ENCODE measurements at places on chromosomes 5 and 9. TPM values are rescaled to one million over a fixed set of nuclear protein-coding genes. Genes with fewer than 3 reads are reported as not detected.

DNA sequence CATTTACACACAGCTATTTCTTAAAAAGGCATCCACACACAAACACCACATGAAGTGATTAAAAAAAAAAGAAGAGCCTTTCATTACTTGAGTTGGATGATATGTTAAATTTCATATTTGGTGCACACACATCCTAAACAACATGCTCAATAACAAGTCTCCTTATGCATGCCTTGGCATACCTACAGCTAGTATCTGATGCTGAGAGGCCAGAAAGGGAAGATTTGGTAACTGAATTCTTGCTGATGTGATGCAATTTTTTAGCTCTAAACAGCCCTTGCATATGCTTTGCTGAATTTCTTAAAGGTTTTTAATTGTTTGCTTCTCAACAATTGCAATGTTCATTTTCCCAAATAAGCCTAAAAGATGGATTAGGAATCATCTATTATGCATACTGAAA is 338.8 kb downstream of the ARL15 start:
- DNase-seq = no peak
- H3K4me1 ChIP-seq = peaks cover 23% of the 10 kb centered on the region
- H3K27ac ChIP-seq = no peak overlapping the region
- no peak overlapping the region for H3K4me3 ChIP-seq
- no peaks in the 10 kb centered on the region for H3K36me3 ChIP-seq

DNA sequence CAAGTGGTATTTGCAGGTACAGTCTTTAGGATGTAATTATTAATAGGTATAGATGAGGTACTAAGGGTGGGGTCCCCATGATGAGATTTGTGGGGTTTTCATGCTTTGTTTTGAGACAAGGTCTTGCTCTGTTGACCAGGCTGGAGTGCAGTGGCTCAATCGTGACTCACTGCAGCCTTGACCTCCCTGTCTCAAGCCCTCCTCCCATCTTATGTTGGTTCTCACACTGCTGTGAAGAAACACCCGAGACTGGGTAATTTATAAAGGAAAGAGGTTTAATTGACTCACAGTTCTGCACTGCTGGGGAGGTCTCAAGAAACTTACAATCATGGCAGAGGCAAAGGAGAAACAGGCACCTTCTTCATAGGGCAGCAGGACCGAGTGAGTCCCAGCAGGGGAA is 217.5 kb downstream of the CDK5RAP2 start:
- H3K27ac ChIP-seq = no peak overlapping the region
- H3K4me3 ChIP-seq = no peak overlapping the region
- no peaks in the 10 kb centered on the region for H3K27me3 ChIP-seq
- H3K36me3 ChIP-seq = no peaks in the 10 kb centered on the region

GRCh38 chr5:140310434-140310833 is 7.5 kb upstream of the PFDN1 start:
- H3K27ac ChIP-seq = no peak overlapping the region
- H3K4me1 ChIP-seq = no peaks in the 10 kb centered on the region
- no peak overlapping the region for H3K4me3 ChIP-seq
- no peaks in the 10 kb centered on the region for H3K36me3 ChIP-seq

DNA sequence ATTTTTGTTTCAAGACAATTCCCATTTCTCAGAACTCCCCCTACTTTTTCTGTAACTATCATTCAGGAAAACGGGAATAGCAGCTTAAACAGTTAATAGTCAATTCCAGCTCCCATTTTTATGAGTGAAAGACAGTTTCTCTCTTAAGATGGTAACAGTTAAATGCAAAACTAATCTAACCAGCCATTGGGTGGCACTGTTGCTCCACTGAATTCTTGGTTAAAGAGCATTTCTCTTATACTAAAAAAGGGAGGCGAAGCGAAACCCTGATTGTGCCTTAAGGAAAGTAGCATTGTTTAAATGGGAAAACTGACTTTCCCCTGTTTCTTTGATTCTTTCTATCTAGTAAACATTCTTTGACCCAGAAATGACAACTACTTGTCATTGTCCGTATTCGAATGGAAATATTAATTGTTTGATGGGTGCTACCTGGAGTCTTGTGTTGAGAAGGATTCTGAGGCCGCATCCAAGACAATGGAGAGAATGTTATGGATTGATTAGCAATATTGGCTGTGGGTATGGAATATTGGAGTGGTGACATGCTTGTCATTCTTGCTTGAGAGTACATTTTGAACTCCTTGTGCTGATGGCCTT is 507.8 kb downstream of the MAT2B start:
- no peaks in the 10 kb centered on the region for H3K4me1 ChIP-seq
- no peak for DNase-seq
- H3K36me3 ChIP-seq = no peaks in the 10 kb centered on the region
- H3K4me3 ChIP-seq = no peak overlapping the region

- no peak overlapping the region for H3K4me3 ChIP-seq
- no peak overlapping the region for H3K27ac ChIP-seq
- no peaks in the 10 kb centered on the region for H3K4me1 ChIP-seq
- no peak for DNase-seq
- H3K27me3 ChIP-seq = no peaks in the 10 kb centered on the region
- H3K36me3 ChIP-seq = no peaks in the 10 kb centered on the region
Observed at GRCh38 chr9:16029796-16030363, 477.0 kb downstream of the CCDC171 start.

- no peak overlapping the region for H3K27ac ChIP-seq
- no peaks in the 10 kb centered on the region for H3K36me3 ChIP-seq
- DNase-seq = peak; percentile 89
- H3K4me3 ChIP-seq = no peak overlapping the region
- no peaks in the 10 kb centered on the region for H3K4me1 ChIP-seq
Observed at GRCh38 chr9:135864447-135865049, 42.8 kb downstream of the CAMSAP1 start.

- no peaks in the 10 kb centered on the region for H3K36me3 ChIP-seq
- no peak overlapping the region for H3K27ac ChIP-seq
- H3K27me3 ChIP-seq = no peaks in the 10 kb centered on the region
Observed at GRCh38 chr9:116238776-116239340, 85.3 kb downstream of the PAPPA start.

DNA sequence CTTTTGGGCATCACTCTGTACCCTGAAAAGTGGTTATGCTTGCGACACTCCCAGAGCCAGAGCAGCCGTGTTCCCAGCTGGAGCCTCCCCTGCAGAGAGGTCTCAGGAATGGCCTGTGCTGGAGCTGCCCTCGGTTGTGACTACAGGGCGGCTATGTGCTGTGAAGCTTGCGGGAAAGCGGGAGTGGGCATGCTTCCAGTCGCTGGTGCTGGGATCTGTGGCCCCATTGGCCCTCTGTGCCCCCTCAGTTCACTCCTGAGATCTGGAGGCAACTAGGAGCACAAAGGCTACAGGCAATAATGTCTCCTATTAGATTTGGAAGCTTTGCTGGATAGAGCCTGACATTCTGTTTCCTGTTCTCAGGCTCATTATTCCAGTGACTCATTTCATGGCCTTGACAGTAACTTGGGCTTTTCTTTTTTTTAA is 56.9 kb downstream of the GPR107 start:
- no peaks in the 10 kb centered on the region for H3K27me3 ChIP-seq
- no peak overlapping the region for H3K27ac ChIP-seq
- no peaks in the 10 kb centered on the region for H3K4me1 ChIP-seq
- no peak for DNase-seq
- H3K36me3 ChIP-seq = no peaks in the 10 kb centered on the region

DNA sequence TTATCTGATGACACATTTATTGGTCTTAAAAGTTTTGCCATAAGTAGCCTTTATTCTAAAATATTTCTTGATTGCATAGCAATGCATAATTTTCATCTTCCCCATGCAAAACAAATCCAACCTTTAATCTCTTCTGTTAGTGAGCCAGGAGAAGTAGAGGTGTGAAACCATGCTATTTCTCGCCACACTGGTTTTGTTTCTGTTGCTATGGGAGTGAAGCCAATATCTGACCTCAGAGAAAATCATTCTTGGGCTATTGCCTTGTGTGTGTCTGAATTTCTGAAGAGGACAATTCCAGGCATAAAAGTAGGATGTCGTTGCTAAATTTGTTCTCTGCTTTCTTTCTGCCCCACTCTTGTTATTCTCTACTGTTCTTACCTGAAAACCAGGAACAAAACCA is 183.6 kb downstream of the PTTG1 start:
- H3K4me1 ChIP-seq = no peaks in the 10 kb centered on the region
- no peaks in the 10 kb centered on the region for H3K36me3 ChIP-seq
- no peak for DNase-seq
- no peak overlapping the region for H3K27ac ChIP-seq

DNA sequence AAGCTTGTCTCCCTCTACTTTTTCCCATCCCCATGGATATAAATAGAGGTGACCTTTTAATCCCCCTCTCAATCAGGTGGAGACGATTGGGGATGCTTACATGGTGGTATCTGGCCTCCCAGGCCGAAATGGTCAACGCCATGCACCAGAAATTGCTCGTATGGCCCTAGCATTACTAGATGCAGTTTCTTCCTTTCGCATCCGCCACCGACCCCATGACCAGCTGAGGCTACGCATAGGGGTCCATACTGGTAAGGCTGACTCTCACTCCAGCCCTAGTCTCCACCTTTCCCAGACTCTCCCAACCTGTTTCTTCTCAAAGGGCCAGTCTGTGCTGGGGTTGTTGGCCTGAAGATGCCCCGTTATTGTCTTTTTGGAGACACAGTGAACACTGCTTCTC is 3.6 kb downstream of the SPAG8 start:
- no peak for DNase-seq
- no peaks in the 10 kb centered on the region for H3K36me3 ChIP-seq
- H3K27me3 ChIP-seq = no peaks in the 10 kb centered on the region
- H3K4me1 ChIP-seq = no peaks in the 10 kb centered on the region
- no peak overlapping the region for H3K27ac ChIP-seq
- no peak overlapping the region for H3K4me3 ChIP-seq

DNA sequence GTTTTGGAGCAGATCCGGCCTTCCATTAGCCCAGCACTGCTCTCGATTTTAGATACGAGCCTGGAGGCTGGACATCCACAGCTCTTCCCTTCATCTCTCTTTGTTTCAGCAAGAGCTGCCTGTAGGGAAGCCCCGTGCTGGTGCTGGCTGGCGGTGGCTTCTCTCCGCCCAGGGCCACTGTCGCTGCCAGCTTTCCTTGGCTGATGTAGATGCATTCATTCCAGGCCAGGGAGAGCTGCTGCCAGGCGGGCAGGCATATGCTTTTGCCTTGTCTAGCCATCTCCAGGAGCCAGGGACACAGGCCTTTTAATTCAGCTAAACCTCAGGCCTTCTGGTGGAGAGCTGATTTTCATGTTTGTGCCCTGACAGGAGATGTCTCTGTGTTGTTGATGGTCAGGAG is 409.3 kb upstream of the CLINT1 start:
- H3K27me3 ChIP-seq = no peaks in the 10 kb centered on the region
- no peaks in the 10 kb centered on the region for H3K4me1 ChIP-seq
- no peak overlapping the region for H3K27ac ChIP-seq
- no peak for DNase-seq
- H3K4me3 ChIP-seq = no peak overlapping the region

- no peak for DNase-seq
- no peaks in the 10 kb centered on the region for H3K4me1 ChIP-seq
- H3K4me3 ChIP-seq = no peak overlapping the region
- H3K27ac ChIP-seq = no peak overlapping the region
- no peaks in the 10 kb centered on the region for H3K36me3 ChIP-seq
Observed at GRCh38 chr9:86971742-86972141, 24.4 kb upstream of the GAS1 start.

- no peaks in the 10 kb centered on the region for H3K36me3 ChIP-seq
- no peaks in the 10 kb centered on the region for H3K27me3 ChIP-seq
- H3K4me1 ChIP-seq = no peaks in the 10 kb centered on the region
- H3K4me3 ChIP-seq = no peak overlapping the region
Observed at GRCh38 chr9:75120686-75121085, 32.4 kb downstream of the OSTF1 start.

DNA sequence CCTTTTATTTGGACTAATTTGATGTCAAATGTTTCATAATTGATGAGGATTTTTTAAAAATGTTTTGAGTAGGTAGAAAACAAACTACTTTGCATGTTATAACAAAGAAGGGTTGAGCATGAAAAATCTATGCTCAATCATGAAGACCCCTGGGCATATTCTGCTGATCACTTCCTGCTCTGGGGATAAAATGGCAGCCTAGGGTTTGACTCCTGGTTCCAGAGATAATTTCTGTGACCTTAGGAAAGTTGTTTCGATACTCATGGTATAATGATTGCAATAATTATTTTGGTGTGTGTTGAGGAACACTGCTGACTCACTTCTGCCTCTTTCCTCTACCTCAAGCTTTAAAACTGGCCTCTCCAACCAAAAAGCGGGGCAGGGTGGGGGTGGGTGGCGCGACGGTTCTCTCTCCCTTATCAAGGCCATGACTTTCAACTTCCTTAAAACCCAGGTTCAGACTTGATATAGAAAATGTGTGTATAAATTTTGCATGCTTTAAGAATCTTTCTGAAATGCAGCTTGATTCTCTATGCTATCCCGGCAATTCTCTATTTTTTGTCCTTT is 6.0 kb upstream of the PIP5K1B start:
- no peaks in the 10 kb centered on the region for H3K36me3 ChIP-seq
- H3K4me3 ChIP-seq = no peak overlapping the region
- H3K27ac ChIP-seq = no peak overlapping the region
- no peaks in the 10 kb centered on the region for H3K4me1 ChIP-seq
- DNase-seq = no peak
- no peaks in the 10 kb centered on the region for H3K27me3 ChIP-seq

- H3K36me3 ChIP-seq = no peaks in the 10 kb centered on the region
- no peak for DNase-seq
- no peaks in the 10 kb centered on the region for H3K27me3 ChIP-seq
Observed at GRCh38 chr5:171269717-171270116, 39.3 kb upstream of the TLX3 start.

- no peaks in the 10 kb centered on the region for H3K4me1 ChIP-seq
- no peak overlapping the region for H3K4me3 ChIP-seq
- no peaks in the 10 kb centered on the region for H3K27me3 ChIP-seq
- no peak for DNase-seq
- no peak overlapping the region for H3K27ac ChIP-seq
Observed at GRCh38 chr9:121756474-121757280, 105.2 kb downstream of the DAB2IP start.

- H3K4me1 ChIP-seq = no peaks in the 10 kb centered on the region
- no peaks in the 10 kb centered on the region for H3K36me3 ChIP-seq
- H3K27me3 ChIP-seq = no peaks in the 10 kb centered on the region
- no peak for DNase-seq
- no peak overlapping the region for H3K27ac ChIP-seq
Observed at GRCh38 chr9:93480728-93481324, 27.4 kb upstream of the FAM120AOS start.

DNA sequence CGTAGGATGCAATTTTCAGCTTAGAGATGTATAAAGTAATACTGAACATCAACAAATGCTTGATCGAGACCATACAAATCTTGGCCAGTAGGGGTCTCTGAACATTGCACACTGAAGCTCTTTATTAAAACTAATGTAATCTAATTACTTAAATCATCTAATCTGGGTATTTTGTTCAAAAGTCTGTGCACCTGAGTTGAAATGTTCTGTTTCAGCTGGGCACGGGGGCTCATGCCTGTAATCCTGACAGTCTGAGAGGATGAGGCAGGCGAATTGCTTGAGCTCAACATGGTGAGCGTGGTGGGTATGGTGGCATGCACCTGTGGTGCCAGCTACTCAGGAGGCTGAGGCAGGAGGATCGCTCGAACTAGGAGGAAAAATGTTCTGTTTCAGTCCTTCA is 41.0 kb downstream of the ESM1 start:
- H3K36me3 ChIP-seq = no peaks in the 10 kb centered on the region
- no peak overlapping the region for H3K4me3 ChIP-seq
- H3K4me1 ChIP-seq = no peaks in the 10 kb centered on the region
- no peak overlapping the region for H3K27ac ChIP-seq

The PRSS3 gene
- total RNA-seq = 2,706 TPM

The HRCT1 gene
- 1.1 TPM for total RNA-seq

The GLDC gene
- total RNA-seq = not detected

The ARHGEF28 gene
- total RNA-seq = 28.2 TPM

The IFNB1 gene
- not detected for total RNA-seq

The MCIDAS gene
- total RNA-seq = 0.63 TPM

The CAMK4 gene
- 0.57 TPM for total RNA-seq

The WDR38 gene
- total RNA-seq = 0.13 TPM

The WNK2 gene
- total RNA-seq = 114 TPM

The PIGO gene
- 14.5 TPM for total RNA-seq

All from pancreas (tissue), 10 donors.